Smooth muscle cell of bladder (primary cell): ENCODE measurements at places on chromosomes 3 and 15. TPM values are rescaled to one million over a fixed set of nuclear protein-coding genes. Genes with fewer than 3 reads are reported as not detected.

SCG3 gene
- total RNA-seq = not detected in 2 replicates

CADPS gene
- 21.6 and 26.5 TPM in 2 replicates for total RNA-seq

MAP4 gene
- total RNA-seq = 56.8 and 65.8 TPM in 2 replicates

FMN1 gene
- 0.43 and 1.0 TPM in 2 replicates for total RNA-seq

ZNF385D gene
- total RNA-seq = 0.09 and 0.14 TPM in 2 replicates

KNL1 gene
- 1.3 and 1.7 TPM in 2 replicates for total RNA-seq

RBP2 gene
- not detected in 2 replicates for total RNA-seq

POLQ gene
- total RNA-seq = 1.8 and 2.4 TPM in 2 replicates

SNTN gene
- total RNA-seq = not detected in 2 replicates

XYLB gene
- total RNA-seq = 3.1 and 4.1 TPM in 2 replicates

PLA2G4B gene
- total RNA-seq = 0.71 and 0.92 TPM in 2 replicates

DPPA4 gene
- not detected in 2 replicates for total RNA-seq

RTP1 gene
- not detected in 2 replicates for total RNA-seq

PDIA5 gene
- 49.1 and 60.2 TPM in 2 replicates for total RNA-seq

ACAP2 gene
- total RNA-seq = 78.2 and 79.6 TPM in 2 replicates

P2RY14 gene
- 0.43 TPM in 1 of 2 replicates, not detected in the other for total RNA-seq

RFX7 gene
- 3.0 and 3.1 TPM in 2 replicates for total RNA-seq
